Esophagus squamous epithelium (tissue), 5 donors: ENCODE measurements at places on chromosomes 7 and 10.

GRCh38 chr10:68154211-68154497, 44.9 kb downstream of the MYPN start:
- DNase-seq = no peak

DNA sequence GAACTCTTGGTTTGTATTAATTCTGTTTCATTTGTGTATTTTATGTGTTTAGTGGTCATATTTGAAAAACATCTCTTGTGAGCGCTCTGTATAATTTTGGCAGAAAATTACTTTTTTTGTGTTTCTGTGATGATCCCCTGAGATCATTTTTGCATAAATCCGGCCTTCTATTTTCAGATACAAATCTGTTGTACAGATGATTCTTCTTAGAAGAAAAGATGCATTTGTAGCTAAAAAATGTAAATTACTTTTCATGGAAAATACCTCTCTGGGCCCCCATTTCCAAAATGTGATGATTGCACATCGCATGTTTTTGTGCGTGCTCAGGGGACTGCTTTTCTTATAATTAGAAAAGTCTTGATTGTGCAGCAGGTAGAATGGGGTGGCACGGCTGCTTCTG, 395.4 kb downstream of the LRMDA start:
- no peak for DNase-seq

DNA sequence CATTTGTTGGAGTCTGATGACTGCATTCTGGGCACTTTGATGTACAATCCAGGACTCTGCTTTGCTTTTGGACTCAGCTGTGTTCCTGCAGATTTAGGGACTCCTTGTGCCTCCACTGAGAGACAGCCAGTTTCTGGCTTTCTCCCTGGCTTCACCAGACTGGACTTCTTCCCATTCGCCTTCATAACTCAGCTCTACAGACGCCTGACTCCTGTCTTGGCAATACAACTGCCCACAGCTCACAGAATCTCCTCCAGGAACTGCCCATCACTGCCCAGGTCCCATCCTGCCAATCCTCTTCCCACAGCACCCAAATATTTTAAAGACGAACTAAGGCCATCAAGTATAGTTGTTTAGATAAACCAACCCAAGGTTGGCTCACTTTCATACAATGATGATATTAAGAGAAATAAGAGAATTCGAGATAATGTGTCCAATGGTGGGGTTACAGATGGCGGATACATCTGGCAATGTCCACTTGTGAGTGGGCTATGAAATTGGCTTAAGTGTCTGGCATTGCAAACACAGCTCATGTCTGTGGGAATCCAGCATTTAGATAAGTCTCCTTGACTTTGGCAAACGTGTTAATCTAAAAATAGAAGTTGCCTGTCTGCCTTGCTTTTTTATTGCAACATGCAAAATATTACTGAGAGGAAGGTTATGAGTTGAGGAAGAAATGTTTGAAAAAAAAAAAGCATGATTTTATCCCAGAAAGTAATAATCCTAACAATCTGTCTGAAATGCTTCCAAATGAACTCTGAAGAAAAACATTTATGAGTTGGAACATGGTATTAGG, 95.1 kb downstream of the ITGA8 start:
- no peak for DNase-seq

DNA sequence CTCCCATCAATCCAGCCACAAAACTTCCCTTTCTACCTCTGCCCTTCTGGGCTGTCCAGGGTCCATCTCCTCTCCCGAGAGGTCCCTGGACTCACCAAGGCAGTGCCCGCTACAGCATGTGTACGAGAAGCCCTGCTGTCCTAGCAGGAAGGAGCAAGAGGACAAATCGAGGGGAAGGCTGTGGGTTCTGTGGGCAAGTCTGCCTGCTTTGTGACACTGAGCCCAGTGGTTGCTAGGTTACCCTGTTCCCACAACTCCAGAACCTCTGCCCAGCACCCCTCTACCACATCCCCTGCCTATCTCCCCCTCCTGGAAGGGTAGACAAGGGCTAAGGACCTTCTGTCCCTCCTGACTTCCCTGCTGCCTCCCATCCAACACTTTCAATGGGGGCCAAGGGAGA, at the start of gene TBATA:
Gene TBATA, minus strand, starts transcription at position 188 of the 400 bp plus-strand sequence. CDS start 1,998 bp downstream, outside the sequence.
- no peak for DNase-seq

DNA sequence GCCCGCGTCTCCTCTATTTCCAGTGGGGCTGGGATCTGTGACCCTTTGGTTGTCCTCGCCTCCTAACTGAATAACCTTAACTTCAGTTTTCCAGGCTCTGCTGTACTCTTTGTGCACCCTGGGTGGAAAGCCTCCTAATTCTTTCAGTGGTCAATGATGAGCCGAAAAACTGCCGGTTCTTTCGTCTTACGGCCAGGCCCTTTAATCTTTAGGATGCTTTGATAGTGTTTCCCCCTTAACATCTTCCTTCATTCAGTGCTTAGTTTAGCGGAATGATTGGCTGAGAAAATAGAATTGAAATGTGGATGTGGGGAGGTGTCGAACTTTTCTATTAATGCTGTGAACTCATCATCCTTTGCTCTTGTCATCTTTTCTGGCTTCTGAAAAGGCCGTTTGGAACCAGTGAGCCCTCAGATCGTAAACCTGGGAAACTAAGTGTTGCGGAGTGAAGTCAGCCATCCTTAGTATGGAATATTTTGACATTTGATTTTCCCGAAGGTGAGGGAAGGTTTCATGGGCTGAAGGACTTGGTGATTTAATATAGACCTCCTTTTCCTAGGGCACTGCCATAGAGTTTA, 847 bp downstream of the GARS1 start:
- no peak for DNase-seq

DNA sequence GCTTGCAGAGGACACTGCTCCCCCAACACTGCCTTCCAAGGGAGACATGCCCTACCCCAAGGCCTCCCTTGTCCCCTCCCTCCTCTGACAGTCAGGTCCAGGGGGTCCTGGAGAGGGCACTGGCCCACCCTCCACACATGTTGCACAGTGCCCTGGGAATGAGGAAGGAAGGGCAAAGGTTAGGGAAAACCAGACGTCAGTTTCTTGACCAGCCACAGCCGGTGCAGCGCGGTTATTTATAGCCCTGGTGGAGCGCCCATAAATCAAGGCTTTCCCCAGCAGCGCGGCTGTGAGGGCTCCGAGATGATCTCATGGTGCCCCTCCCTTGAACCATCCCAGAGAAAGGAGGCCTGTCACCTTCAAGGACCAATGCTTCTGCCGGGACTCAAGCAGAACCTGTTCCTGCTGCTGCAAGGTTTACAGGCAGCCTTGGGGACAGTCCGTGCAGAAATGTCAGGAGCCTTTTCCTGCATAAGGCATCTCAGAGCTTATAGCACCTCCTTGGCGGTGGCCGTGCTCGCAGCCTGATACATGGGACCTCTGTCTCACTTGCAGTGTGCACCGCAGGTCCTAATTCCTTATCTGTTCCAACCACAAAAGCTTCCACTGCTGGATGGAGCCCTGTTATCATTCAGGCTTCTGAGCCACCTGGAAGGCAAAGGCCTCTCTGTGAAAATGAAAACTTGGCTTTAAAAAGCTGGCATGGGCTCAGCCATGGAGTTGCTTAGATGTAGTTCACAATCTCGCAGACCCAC, 127.3 kb downstream of the LHPP start:
- DNase-seq = no peak

GRCh38 chr7:45890902-45891461, 2.7 kb downstream of the IGFBP1 start:
- no peak for DNase-seq
